Nephron progenitor cell (in vitro differentiated cells): ENCODE measurements at places on chromosomes 7 and 10.

- no peak for DNase-seq
These were observed 24.4 kb upstream of the ADRB1 start for GRCh38 chr10:114019226-114019625.

DNA sequence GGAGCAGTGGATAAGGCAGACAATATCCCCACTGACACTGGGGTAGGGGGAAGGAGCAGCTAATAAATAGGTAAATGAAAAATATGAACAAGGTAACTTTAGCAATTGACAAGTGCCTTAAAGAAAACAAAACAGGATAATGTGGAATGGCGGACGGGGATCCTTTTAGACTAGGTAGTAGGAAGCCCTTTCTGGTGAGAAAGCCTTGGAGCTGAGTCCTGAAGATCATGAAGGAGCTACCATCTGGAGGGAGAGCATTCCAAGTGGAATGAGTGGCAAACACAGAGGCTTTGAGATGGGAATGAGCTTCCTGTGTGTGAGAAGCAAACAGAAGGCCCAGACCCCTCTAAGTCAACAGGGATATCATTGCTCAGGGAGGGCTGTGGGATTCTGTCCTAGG, 16.0 kb upstream of the ATXN7L1 start:
- DNase-seq, result no peak

DNA sequence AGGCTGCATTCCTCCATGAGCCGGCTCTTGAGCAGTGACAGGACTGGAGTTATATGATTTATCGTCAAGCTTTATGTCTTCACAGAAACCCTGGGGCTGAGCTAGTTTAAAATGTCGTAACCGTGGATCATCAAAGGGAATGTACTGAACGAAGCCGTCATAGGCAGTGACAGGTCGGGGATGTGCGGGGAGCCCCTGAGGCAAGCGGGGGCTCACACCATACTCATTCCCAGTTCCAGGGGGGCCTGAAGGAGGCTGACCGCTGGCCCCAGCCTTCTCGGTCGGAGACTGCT, 30.7 kb downstream of the JCAD start:
- DNase-seq, result no peak

GRCh38 chr7:66679633-66680244, 51.1 kb downstream of the KCTD7 start:
- DNase-seq, result no peak

DNA sequence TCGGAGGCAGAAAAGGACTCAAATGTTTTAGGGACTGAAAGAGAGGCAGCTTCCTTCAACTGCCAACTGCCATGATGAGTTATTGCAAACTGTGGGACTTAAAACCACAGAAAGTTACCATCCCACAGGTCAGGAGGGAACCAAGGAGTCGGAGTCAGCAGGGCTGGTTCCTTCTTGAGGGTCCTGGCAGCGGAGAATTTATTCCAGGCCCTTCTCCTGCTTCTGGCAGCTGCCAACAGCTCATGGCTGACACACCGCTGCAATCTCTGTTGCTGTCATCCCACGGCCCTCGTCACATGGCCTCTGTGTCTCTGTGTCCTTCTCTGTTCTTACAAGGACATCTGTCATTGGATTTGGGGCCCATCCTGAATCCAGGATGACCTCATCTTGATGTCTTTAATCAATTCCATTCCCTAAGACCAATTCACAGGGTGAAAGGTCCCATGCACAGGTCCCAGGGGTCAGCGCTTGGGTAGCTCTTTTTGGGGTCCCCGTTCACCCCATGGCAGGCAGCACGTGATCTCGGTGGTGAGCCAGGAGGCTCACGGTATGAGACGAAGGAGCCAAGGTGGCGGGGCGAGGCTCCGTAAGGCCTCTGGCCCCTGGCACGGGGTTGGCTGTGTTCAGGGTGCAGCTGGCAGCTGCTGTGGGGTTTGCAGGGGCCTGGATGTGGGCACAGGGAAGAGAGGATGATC, 27.4 kb upstream of the PSMG3 start:
- DNase-seq, result no peak

GRCh38 chr7:100353685-100354330, 4.1 kb upstream of the PILRB start:
- no peak for DNase-seq

DNA sequence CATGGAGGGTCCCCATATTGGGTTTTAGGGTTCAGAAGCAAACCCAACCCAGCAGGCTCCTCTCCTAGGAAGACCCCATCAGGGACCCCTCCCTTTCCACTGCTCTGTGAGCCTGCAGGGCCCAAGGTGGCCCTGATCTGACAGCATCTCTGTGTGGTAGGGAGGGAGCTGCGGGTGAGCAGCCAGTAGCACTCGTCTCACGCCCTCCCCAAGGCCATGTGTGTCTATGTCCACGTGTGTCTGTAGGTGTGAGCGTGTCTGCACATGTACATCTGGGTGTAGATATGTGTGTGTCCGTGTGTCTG, 103.5 kb upstream of the FAM20C start:
- DNase-seq, result no peak

GRCh38 chr10:50325449-50326171, 74.3 kb upstream of the ASAH2 start:
- no peak for DNase-seq

GRCh38 chr7:108145401-108145800, 15.2 kb upstream of the LAMB4 start:
- no peak for DNase-seq

DNA sequence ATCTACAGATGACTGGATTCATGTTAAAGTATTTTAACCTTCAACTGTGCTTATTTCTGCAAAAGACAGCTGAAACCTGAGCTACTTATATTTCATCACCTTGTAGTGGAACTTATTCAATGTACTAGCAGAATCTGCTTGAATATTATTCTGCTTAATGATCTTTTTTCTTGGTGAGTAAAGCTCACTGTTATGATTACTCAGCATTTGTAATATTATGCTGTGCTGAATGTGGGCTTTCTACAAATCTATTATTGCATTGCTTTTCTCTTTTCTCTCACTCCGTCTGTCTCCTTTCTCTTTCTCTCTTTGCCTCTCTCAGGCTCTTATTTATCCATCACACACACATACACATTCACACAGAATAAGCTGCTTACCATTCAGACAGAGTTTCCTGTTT, 98.7 kb upstream of the TMEM196 start:
- DNase-seq, result no peak

DNA sequence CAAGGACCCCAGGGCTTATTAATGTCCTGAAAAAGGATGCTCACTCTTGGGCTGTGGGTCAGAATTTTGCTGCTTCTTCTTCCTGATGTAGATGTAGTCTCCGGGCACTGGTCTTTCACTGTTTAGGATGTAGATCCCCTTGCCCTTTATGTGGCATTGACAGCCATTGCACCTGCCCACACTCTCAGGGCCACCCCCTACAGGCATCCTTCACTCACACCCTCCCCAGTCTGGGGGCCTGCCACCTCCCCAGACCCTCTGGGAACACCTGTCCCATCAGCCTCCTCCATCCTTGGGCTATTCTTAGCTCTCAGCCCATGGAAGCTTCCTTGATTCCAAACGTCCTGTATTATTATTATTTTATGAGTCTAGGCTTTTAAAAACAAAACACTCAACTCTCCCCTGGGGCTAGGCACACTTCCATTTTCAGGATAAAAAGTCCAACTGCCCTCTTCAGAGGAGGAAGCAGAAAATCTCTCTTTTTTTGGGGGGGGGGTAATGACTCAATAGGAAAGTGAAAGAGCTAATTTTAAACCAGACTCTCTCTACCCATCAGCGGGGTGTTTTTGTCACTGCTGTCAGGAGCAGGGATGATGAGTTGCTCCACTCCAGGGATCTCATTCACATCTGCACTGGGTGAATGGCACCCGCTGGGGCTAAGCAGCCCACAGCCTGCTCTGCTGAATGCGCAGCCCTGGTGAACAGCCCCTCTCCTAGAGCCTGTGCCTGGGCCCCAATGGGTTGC, 11.5 kb upstream of the KLRG2 start:
- DNase-seq, result no peak

DNA sequence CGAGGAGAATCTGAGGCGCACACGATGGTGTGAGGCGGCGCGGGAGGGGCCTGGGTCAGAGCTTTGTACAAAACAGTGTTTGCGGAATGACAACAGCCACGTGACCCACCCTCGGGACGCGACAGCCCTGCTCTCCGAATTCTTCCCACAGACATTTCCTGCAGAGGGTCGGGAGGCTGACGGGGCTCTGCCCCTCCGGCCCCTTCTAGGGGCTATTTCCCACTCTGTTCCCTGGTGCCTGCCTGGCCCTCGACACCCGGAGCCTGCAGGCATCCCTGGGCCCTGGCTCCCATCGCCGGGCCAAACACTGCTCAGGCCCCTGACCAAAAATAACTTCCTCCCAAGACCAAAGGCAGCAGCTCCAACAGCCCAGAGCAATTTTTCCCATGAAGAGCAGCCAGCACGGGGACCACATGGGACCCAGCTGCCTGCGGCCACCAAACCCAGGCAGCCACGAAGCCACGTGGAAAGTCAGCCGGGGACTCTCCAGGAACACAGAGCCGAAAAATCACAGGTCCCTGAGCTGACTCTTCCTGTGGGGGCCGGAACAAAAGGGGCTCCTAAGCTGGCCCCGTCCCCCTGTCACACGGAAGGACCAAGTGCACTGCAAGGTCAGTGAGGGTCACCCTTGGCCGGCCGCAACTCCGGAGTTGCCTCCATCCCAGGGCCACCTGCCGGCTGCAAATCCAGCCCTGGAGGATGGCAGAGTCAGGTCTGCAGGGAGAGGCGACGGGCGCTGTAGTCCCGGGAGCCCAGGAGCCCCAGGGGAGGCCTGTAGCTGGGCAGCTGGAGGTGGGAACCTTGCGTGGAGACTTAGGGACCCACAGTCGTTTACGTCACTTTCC, 42.0 kb downstream of the PAPOLB start:
- DNase-seq, result no peak

- peak; percentile 63 for DNase-seq
These were observed 473 bp downstream of the PPP1R9A start for GRCh38 chr7:94907811-94908322.
